Right lobe of liver (tissue), 6 donors: ENCODE measurements at places on chromosomes 2 and 18.

DNA sequence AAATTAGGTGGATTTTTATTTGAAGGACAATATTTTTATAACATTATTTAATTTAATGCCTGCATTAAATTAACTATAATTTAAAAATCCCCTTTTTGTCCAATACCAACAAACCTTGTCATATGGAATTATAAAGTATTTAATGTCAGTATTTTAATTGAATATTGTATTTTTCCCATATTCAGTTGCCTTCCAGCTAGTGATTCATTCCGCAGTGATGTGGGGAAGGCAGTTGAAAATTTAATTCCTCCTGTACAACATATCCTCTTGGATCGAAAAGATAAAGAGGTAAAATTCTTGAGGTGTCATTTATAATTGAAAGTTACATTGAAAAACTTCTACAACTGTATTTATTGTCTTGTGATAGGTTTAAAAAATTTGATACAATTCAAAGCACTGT, 40.4 kb downstream of the WDR7 start:
- no peak for DNase-seq

DNA sequence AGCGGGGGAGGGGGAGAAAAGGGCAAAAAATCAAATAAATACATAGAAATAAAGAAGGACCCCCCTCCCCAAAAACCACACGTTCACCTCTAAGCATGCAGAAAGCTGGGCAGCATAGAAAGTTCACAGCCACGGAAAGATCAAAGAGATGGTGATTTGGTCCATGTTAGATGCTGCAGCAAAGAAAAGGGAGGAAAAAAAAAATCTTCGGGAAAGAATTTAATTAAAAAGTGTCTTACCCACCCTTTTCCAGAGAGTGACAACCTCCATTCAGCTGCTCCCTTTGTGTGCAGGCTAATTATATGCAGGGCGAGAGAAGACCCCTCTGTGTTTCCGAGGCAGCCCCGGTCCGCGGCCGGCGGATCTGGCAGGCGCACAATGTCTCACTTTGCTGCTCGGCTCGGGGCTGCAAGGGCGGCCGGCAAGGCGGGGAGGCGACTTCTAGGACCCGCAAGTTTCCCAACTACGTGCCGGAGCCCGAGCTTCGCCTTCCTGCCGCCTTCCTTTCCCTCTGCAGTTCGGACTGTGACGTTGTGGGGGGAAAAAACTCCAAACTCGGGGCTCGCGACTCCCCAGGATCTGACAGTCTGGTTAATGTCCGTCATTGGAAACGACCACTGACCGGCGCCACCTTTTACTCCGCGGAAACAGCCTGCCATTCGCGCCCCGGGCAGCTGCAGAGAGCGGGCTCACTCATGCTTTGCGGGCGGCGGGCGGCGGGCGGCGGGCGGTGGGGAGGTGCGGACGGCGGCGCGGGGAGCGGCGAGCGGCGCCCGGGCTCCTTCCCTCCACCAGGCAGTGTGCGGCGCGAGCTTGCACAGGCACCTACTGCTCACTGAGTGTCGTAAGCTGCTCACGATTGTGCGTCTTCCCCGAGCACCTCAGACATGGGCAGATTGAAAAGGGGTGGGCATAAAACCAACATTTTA, at the start of gene LRRTM1:
Gene LRRTM1, minus strand, starts transcription at position 844 of the 929 bp plus-strand sequence. CDS start 933 bp downstream, outside the sequence.
- no peak for DNase-seq

DNA sequence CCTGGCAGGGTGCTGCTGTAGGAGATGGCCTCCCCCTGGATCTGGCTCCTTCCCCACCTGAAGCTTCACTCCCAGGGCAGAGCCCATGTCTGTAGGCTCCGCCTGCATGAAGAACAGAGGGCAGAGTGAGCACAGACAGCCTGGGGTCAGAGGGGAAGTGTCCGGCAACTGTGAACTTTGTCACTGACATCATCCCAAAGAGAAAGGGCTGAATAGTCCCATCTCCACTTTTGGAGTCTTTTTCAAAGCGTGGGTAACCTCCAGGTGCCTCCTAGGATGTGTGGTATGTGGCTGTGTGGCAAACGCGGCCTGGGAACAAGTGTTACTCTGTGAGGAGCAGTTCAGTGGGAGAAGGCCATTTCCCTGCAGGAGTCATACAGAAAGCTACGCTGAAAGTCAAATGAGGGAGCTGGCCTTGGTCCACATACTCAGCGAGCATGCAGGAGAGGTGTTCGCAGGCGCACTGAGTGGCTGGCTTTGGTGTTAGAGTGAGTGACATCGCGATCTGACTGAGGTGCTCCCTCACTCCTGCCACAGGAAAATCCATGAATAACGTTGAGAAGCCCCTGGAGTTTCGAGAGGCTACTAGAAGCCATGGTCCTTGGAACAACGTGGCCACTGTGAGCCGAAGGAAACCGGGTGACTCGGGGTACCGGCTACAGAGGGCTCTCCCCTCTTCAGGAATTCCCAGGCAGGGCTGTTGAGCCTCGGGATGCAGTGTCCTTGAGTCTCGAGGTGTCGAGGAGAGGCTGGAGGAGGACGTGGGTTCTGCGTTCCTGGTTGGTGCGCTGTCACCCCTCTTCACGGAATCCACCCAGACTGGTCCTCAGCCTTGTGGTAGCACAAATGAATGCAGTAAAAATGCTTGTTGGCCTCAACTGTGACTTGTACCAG, 54.7 kb downstream of the CABLES1 start:
- peak; percentile 77 for DNase-seq

- no peak for DNase-seq
Measured at GRCh38 chr2:27741673-27742072, 29.8 kb upstream of the MRPL33 start.

- DNase-seq: peak; percentile 35
Measured at GRCh38 chr2:71561441-71562267, 108.3 kb downstream of the DYSF start.

DNA sequence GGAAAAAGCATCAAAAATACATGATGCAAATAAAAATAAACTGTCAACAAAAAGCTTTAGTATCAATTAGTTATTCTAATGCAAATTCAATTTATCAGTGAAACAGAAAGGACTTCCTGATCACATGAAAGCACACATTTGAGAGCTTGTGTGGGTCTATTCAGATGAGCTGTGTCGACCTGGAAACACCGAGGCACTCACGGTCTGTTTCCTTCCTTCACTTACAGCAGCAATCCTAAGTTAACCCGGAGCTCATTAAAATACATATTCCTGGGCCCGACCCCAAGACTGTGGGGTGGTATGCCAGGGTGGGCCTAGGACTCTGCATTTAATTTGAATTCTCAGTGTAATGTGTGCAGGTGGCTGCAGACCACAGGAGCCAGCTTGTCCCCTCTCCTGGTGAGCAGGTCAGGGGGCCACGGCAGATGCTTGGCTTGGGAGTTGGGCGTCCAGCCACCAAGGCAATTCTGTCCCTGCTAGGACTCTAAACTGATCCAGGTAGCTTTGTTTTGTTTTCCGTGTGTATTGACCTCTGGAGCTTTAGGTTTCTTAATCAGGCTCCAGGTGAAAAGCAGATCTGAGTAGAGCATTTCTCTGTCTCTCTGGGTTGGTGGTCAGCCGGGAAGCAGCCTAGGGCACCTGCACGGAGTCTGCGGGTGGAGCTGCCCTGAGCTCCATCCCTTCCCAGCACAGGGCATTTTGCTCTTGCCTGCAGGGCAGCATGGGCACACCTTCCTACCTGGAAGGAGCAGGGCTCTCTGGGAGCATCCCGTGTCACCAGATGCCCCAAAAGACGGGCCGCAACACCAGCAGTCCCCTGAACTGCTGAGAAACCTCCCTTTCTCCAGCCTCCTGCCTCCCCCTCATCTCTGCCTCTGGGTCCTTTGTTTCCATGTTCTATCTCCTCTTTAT, 9.0 kb downstream of the MBP start:
- no peak for DNase-seq

DNA sequence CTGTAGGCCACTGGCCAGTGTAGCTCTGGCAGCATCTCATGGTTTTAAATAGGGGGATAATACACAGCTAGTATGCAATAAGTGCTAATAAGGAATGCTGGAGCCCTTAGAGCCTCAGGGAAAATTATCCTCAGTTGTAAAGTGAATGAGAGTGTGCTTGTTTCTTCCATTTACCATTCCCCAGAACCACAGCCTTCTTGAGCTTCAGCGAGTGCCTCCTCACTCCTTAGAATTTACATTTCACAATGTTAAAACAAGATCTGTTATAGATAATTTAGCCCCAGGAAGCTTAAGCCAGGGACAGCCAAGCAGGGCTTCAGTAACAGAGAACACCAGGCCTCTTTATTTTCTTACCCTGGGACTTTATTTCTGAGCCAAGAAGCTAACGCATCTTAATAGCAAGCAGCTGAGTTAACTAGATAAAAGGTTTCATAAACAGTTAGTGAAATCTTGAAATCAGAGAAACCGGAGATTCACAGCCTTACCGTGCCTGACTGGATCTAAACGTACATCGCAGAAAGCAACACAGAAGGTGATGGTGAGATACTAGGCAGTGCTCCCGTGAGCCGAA, 535.2 kb downstream of the TDRD15 start:
- no peak for DNase-seq

GRCh38 chr2:140177086-140177485, 1396.9 kb upstream of the NXPH2 start:
- no peak for DNase-seq
